ENCODE measurements at places on chromosomes 13 and 19.

- no peak for DNase-seq
These were observed 63.6 kb upstream of the SOX1 start for GRCh38 chr13:112003396-112003795.

DNA sequence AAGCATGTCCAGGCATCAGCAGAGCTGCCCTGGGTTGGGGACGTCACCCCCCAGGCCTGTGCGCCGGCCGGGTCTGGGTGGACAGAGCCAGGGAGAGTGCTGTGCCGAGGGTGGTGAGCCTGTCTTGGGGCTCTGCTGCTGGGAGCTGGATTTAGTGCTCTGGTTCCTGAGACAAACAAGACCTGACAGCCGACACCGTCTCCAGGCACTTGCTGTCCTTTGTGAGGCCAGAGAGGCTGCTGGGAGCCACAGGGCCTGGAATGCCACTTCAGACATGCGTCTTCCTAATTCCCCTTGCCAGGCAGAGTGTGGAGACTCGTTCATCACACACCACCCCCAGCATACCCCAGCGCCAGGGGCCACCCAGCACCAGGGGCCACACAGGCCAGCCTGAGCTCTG is 165.8 kb downstream of the KDM4B start:
- DNase-seq = no peak

DNA sequence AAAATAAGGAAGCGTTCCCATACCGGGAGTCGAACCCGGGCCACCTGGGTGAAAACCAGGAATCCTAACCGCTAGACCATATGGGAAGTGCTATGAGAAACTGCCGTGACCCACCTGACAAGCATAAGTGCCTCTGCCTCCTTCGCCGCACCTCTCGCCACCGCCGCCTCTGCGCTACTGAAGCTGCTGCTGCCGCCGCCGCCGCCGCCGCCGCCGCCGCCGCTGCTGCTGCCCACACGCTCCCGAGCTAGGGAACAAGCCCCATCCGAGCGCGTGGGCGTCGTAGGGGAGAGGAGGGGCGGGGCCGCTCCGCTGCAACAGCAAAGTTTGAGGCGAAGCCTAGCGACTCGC is 610 bp upstream of the WBP4 start:
- DNase-seq = peak; percentile 80

- DNase-seq = peak; percentile 92
These were observed 157.2 kb downstream of the TM9SF2 start for GRCh38 chr13:99658261-99658991.

DNA sequence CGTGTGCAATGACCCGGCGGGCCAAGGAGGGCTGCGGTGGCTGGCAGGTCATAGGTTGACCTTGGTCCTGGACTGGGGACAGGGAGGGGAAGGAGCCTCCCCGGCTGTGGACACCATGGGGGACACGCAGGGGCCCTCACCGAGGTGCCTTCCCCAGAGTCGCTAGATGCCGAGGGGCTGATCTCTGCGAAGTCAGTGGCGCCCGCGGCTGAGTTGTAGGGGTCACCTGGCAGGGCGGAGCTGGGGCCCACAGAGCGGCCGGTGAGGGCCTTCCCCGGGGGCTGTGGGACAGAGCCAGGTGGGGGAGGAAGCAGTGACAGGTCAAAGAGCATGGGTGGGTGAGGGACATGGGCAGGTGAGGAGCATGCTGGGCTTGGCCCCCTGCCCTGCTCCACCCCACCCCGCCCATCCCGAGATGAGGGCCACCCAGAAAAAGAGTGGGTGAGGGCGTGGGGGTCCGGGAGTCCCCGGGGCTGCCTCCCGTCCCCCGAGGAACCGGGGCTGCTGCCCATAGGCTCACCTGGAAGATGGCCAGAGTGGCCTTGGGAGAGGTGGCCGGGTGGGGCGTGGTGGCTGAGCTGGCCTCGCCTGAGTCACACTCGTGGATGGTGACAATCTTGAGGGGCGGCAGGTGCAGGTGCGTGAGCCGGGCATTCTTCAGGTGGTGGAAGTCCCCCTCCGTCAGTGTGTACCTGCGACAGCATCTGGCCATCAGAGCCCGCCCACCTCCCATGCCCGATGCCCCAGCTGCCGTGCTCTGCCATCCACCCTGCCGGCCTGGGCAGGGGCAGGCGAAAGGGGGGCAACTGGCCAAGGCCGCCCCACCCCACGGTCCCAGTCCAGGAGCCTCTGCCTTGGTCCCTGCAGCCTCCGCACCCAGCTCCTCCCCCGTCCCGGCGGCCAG is 3.5 kb downstream of the CBARP start:
- no peak for DNase-seq

- no peak for DNase-seq
These were observed 22.4 kb downstream of the CPT1C start for GRCh38 chr19:49713236-49713845.

GRCh38 chr19:32354345-32354744 is 8.9 kb downstream of the ZNF507 start:
- no peak for DNase-seq

- DNase-seq = no peak
These were observed 51.3 kb downstream of the WDR87 start for GRCh38 chr19:37855098-37855497.

DNA sequence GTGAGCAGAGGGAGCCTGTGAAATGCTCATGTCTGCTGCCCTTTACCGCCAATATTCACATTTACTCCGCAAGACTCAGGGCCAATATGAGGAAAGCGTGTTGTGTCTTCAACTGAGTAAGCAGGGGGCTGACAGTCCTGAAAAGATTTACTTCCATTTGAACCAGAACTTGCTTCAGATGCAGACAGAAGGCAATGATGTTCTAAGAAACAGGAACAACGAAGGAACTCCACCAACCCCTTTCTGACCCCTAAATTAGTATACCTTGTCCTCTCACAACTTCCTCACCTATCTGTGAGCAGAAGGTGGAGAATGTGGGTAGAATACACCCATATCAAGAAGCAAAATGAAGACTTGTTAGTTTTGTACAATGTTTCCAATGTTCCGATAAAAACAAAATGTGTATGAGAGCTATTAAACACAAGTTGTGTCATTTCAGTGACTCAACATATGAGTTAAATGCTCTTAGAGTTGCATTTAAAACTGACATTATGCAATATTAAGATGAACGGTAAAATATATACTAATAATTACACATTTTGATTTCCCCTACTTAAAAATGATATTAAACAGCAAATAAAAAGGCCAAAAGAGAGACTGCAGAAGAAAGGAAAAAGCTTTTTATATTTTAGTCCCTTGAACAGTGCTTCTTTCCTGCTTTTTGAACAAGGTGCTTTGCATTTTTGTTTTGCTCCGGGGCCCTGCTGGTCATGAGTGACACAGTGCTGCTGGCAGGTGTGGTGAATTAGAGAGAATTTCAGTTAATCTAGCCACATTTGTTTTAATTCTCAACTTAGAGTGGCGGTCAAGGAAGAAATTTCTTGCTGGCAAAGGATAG is 16.0 kb downstream of the TMEM272 start:
- no peak for DNase-seq

GRCh38 chr19:3551792-3552095 is 5.6 kb downstream of the MFSD12 start:
- DNase-seq = no peak

DNA sequence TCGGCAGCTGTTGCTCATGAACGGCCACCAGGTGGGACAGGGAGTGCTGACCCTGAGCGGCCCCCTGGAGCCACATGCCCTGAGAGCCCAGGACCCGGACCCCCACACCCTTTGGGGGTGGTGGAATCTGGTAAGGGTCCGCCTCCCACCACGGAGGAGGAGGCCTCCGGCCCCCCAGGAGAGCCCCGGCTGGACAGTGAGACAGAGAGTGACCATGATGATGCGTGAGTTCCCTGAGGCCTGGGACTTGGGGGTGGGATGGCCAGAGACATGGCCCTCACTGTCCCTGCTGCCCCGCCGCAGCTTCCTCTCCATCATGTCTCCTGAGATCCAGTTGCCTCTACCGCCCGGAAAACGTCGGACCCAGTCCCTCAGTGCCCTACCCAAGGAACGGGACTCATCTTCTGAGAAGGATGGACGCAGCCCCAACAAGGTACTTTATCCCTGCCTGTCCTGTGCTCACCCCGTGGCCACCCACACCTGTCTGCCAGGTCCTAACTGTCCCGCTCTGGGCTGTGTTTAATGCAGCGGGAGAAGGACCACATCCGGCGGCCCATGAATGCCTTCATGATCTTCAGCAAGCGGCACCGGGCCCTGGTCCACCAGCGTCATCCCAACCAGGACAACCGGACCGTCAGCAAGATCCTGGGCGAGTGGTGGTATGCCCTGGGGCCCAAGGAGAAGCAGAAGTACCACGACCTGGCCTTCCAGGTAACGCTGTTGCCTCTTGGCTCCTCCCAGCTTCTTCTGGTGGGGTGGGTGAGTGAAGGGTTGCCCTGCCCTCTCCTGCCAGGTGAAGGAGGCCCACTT is 14.7 kb upstream of the PRR19 start:
- no peak for DNase-seq

DNA sequence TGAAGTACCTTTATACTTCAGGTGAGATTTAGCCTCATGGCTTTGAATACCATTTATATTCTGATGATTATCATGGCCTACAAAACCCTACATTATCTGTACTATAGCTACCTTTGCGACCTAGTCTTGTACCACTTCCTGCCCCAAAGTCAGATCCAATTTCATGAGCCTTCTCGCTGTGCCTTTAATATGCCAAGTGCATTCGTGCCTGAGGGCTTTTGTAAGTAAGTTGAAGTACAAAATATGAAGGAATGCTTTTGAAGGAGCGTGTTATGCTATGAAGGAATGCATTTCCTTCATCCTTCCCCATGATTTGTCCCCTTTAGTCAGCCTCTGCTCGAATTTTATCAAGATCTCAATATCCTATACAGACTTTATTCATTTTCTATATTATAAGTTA is 9.2 kb upstream of the RASL11A start:
- DNase-seq = no peak

DNA sequence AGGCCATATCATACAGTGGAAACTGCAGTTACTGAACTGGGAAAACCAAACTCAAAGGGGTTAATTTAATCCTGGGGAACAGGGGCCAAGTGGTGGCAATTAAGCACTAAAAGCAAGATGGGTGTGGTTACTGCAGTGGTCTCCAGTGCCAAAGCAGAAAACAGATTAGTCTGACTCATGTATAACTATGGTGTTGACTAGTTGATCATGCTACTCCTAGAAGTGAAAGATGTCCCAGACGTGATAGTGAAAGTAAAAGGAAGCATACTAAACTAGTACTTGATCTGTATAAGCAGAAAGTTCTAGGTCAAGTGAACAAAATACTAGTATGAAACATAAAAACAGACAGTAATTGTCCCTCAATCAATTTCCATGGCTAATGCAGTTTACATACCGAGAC is 360.0 kb upstream of the SLITRK5 start:
- DNase-seq = no peak

- peak; percentile 97 for DNase-seq
These were observed 6.0 kb downstream of the AP1M2 start for GRCh38 chr19:10580979-10581631.

DNA sequence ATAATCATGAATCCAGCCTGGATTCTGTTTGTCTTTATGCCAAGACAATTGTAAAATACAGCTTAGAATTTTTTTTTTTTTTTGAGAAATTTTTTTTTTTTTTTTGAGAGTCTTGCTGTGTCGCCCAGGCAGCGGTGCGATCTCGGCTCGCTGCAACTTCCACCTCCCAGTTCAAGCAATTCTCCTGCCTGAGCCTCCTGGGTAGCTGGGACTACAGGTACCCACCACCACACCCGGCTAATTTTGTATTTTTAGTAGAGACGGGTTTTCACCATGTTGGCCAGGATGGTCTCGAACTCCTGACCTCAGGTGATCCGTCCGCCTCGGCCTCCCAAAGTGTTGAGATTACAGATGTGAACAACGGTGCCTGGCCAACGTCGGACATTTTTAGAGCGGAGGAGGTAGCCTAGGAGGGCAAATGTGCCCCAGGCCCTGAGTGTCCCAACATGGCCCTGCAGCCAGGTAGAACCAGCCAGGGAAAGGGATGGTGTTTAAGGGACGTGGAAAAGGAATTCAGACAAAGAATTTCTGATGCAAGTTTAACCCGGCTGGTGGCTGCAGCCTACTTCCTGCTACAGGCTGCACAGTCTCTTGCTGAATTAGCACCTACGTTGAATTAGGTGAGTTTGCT is 89.8 kb downstream of the GNG7 start:
- DNase-seq = no peak

DNA sequence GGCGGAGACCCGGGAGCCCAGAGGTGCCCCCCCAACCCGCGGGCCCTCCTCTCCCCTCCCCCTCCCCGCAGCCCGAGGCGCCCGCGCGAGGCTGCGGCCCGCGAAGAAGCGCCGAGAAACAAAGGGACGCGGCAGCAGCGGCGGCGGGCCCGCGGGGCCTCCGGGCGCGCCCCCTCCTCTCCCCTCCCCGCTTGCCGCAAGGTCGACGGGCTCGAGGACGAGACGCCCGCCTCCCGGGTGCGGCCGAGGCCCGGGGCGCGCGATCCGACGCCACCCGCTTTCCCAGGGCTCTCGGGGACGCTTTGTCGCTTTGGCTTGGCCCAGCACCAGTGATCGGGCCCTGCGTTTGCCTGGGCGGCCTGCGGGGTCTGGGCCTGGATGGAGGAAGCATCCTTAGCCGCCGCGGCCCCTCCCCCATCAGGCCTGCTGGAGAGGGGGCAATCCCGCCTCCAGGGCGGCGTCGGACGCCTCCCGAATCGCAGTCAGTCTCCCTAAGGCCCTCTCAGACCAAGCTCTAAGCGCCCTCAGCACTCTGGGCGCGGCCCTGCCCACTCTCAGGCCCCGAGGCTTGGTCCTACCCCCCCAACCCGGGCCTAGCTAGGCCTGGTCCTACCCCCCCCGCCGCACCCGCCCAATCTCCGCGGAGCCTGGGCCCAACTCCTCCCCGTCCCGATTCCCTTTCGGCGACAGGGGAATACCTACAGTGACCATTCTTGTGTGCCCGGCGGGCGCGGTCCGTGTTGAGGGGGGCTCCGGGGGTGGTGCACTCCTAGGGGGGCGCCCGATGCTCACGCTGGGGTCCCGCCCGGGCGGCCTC is 740 bp downstream of the ELAVL3 start:
- DNase-seq = no peak

GRCh38 chr13:80133631-80134261 is 207.2 kb downstream of the SPRY2 start:
- no peak for DNase-seq

GRCh38 chr13:51549050-51549449 is 35.2 kb upstream of the WDFY2 start:
- DNase-seq = peak; percentile 82

DNA sequence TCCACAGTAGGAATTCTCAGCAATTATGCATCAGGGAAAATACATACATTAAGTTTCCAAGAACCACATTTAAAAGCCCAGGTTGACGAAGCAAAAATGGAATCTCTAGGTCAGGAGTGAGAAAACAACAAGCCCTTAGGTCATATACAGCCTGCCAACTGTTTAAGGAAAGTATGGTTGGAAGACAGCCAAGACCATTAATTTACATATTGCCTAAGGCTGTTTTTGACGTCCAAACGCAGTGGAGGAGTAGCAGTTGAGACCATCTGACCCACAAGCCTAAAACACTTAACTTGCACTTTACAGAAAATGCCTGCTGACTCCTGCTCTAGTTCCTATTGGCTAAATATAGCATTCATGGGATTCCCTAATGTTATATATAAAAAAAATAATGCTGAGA is 299.0 kb downstream of the ITGBL1 start:
- no peak for DNase-seq

All from lower leg skin (tissue), 4 donors.